ENCODE measurements at places on chromosomes 12 and 14.
A peak's percentile ranks its signal among the peaks of the same experiment; 100 is the strongest.

DNA sequence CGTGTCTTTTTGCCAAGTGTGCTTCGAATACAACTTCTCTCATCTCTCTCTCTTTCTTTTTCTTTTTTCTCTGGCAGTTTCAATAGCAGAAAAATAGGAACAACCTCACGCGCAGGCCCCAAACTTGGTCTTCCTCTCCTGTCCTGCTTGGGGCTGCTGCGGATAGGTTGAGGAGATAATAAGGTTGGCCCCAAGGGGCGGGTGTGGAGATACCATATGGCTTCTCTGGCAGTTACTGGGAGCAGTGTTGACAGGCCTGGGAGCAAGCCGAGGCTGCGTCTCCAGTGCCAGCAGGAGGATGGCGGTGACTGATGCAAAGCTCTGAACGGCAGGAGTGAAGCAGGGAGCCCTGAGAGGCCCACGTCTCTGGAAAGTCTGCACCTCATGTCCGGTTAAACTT, 89.5 kb upstream of the MANSC4 start:
- no peak for DNase-seq

DNA sequence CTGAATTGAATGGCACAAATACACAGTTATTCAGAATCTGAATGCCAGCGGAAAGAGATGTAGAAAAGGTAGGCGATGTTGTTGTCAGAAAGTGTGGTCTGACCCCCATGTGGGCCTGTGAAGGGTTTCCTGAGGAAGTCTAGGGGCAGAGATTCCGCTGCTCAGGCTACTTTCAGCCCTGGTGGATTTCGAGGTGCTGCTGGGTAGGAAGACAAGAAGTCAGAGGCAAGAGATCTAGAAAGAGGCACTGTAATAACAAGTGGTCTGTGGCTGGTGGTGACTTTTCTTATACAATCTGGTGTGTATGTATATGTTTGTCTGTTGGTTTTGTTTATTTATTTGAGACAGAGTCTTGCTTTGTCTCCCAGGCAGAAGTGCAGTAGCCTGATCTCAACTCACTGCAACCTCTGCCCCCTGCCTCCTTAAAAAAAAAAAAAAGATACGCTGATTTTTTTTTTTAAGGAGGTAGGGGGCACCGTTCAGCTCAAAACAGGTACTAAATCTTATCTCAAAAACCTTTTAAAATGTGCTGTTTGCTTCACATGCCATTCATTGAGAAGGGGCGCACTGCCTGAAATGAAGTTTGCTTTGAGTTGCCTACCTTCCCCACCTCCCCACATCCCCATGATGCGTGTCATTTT, 27.1 kb upstream of the MANSC4 start:
- DNase-seq: peak; percentile 8

DNA sequence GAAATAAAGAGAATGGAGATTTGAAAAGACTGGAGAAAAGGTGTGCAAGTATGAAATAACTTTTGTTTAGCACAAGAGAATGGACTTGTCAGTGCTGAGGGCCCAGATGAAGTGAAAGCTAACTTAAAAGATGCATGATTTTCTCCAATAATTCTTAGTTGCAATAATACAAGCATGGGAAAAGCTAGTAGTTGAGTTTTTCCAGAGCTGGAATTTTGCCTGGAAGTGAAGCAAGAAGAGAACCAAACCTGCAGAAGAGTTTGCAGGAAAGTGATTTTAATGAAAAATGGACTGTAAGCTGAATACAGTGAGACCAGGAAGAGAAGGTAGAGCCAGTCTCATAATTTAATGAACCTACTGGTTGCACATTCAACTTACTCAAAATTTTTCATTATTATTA, 69.3 kb upstream of the FSCB start:
- no peak for DNase-seq

DNA sequence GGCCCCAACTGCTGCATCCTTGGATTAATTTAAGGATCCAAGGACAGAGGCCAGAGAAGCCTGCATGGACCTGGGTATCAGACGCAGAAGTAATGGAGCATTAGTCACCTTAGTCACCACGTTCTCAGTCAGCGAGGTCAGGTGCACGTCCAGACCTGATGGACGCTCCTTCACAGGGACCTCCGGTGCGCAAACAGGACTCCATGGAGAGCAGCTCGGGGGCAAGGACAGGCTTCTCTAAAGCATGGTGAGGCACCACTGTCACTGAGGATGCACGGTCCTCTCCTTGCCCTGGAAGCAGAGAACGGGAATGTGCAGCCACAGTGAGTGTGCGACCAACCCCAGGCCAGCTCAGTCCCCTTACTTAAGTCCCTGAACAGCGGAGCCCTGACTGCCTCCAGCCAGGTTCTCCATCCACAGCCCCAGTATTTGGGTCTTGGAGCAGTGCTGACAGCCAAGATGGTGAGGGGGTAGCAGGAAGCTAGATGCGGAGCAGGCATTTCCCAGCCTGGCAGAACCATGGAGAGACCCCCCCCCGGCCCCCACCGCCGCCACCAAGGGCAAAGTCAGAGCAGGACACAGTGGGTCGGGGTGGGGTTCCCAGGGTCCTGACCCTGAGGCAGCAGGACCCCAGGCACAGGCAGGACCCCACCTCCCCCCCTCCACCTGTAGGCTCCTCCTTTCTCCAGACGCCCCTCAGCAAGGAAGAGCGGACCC, 253.4 kb upstream of the SFSWAP start:
- DNase-seq: no peak

GRCh38 chr14:51652168-51653078, 713 bp downstream of the FRMD6 start:
- peak; percentile 44 for DNase-seq

GRCh38 chr12:124411281-124411878, 116.5 kb downstream of the RFLNA start:
- no peak for DNase-seq

DNA sequence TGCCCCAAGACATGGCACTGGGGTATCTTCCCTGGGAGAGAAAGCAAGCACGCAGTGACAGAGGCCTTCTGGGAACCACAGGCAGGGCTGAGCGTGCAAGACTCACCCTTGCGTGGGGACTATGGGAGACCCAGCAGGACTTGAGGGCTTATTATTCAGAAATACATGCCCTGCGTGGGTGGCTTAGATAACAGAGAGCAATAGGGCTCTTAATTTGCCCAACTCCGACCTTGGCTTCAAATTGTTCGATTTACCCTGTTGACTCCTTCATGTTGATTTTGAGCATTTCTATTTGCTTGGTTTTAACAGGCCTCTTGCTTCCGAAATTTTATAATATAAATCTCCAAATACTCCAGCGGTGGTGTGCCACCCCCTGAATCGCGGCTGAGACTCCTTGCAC, 5.1 kb upstream of the SERPINA1 start:
- no peak for DNase-seq
